ENCODE measurements at places on chromosomes 4 and X. TPM values are rescaled to one million over a fixed set of nuclear protein-coding genes. Genes with fewer than 3 reads are reported as not detected.

DNA sequence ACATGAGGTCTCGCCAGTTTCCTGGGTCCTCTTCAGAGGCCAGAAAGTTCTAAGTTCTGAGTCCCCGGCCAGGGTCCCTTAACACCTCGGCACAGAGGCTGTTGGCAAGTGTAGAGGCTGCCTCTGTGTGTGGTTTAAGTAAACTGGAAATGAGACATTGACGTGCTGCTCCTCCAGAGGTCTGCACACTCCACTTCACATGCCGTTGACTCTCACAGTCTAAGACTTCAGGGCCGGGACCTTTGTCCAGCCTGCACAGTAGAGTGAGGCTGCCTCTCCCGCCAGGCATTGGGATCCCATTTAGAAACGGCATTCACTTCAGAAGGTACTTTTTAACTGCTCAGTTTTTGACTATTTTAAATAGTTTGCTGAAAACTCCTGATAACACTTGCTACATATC is 10.6 kb upstream of the TADA2B start:
- H3K27ac ChIP-seq: peak overlapping the region; percentile 80
- peaks cover 35% of the 10 kb centered on the region for H3K4me1 ChIP-seq

- H3K27ac ChIP-seq: no peak overlapping the region
- H3K27me3 ChIP-seq: no peaks in the 10 kb centered on the region
- no peak for DNase-seq
- H3K4me1 ChIP-seq: 0 out of 2 replicates have a peak, but pooled peaks cover 3% of the 10 kb centered on the region
Observed at GRCh38 chr4:82666970-82667665, 105.3 kb upstream of the TMEM150C start.

The DIPK2B gene
- not detected for total RNA-seq

The SYNPO2 gene
- 0.18 TPM for total RNA-seq

DNA sequence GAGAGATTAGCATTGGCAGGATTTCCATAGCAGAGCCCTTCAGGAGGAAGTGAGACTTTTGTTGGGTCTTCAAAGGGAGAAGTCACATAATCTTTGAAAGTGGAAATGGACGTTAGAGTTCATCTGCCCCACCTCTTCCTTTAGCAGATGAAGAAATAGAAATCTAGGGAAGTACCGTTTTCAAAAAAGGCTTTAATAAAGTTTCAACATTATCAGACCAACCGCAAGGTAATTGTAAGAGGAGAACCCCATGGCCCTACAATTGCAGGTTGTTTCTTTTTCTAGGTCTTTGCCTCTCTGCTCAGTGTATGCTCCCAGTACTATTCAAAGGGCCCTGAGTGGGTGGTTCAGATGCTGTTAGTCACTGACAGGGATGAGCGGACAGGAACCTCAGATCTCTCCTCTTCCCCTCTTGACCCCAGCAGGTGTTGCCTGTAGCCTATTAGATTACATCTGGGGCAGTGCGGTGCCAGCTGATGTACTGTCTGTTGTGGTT is 48.6 kb upstream of the AP1S2 start:
- H3K36me3 ChIP-seq: no peaks in the 10 kb centered on the region
- no peak for DNase-seq
- no peaks in the 10 kb centered on the region for H3K4me1 ChIP-seq
- H3K27me3 ChIP-seq: no peaks in the 10 kb centered on the region
- no peak overlapping the region for H3K4me3 ChIP-seq

The ZGRF1 gene
- 22.7 TPM for total RNA-seq

The EVC gene
- total RNA-seq: 3.2 TPM

- H3K36me3 ChIP-seq: no peaks in the 10 kb centered on the region
- H3K27me3 ChIP-seq: no peaks in the 10 kb centered on the region
- no peak overlapping the region for H3K4me3 ChIP-seq
- H3K4me1 ChIP-seq: no peaks in the 10 kb centered on the region
Observed at GRCh38 chr4:174835536-174835935, 6.5 kb upstream of the GLRA3 start.

GRCh38 chr4:183840311-183840710 is 64.8 kb upstream of the STOX2 start:
- peaks cover 5% of the 10 kb centered on the region for H3K27me3 ChIP-seq
- no peaks in the 10 kb centered on the region for H3K4me1 ChIP-seq
- DNase-seq: peak; percentile 67

The NLGN3 gene
- total RNA-seq: 0.69 TPM

GRCh38 chr4:26065833-26066232 is 151.8 kb downstream of the SMIM20 start:
- no peak overlapping the region for H3K4me3 ChIP-seq
- DNase-seq: no peak
- H3K4me1 ChIP-seq: peaks cover 7% of the 10 kb centered on the region

- no peak overlapping the region for H3K27ac ChIP-seq
- no peak for DNase-seq
- H3K4me1 ChIP-seq: no peaks in the 10 kb centered on the region
- H3K27me3 ChIP-seq: no peaks in the 10 kb centered on the region
- H3K4me3 ChIP-seq: no peak overlapping the region
- H3K36me3 ChIP-seq: no peaks in the 10 kb centered on the region
Observed at GRCh38 chrX:20042221-20042620, 51.4 kb upstream of the BCLAF3 start.

- H3K4me3 ChIP-seq: no peak overlapping the region
- H3K27me3 ChIP-seq: no peaks in the 10 kb centered on the region
- no peak overlapping the region for H3K27ac ChIP-seq
Observed at GRCh38 chr4:137378393-137378792, 153.9 kb downstream of the PCDH18 start.

DNA sequence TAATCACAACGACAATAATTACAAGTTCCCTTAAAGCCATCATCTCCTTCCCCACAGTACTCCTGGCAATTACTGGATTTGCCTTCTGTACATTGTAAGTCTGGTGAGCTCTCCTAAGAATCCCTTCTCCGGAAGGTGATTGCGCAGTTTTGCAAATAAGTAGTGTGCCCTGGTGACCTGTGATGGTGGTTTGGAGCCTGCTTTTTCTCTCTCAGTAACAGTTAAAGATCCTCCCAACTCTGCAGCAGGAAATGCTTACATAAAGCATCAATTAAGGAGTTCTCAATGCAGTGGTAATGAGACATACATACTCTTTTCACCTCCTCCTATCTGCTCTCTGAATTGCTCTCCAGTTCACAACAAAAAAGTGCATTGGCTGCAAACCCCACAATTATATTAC is 159.7 kb downstream of the SH2D1A start:
- H3K4me1 ChIP-seq: no peaks in the 10 kb centered on the region
- no peaks in the 10 kb centered on the region for H3K27me3 ChIP-seq
- H3K27ac ChIP-seq: no peak overlapping the region
- H3K36me3 ChIP-seq: no peaks in the 10 kb centered on the region

DNA sequence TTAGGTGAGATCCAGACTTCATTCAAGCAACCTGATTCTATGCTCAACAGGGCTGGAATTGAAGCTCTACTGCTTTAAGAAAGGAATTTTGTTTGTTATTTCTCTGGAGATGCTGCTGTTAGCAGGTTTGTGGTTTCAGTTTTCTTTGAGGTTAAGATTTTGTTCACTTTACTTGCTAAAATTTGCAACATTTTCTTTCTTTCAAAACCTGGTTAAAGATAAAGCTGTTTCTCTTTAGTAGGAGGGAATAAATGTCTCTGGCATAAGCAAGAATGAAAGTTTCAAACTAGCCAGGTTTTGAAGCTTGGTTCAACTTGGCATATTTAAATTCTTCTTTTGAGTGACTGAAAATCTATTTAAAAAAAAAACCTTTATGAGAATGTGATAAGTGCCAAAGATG is 660.6 kb upstream of the NR3C2 start:
- no peak for DNase-seq
- no peaks in the 10 kb centered on the region for H3K27me3 ChIP-seq
- no peak overlapping the region for H3K27ac ChIP-seq
- no peaks in the 10 kb centered on the region for H3K4me1 ChIP-seq
- no peaks in the 10 kb centered on the region for H3K36me3 ChIP-seq

GRCh38 chr4:98481167-98481566 is 177.2 kb downstream of the TSPAN5 start:
- H3K27me3 ChIP-seq: peaks cover 14% of the 10 kb centered on the region
- H3K27ac ChIP-seq: no peak overlapping the region
- no peak overlapping the region for H3K4me3 ChIP-seq
- H3K4me1 ChIP-seq: no peaks in the 10 kb centered on the region
- no peaks in the 10 kb centered on the region for H3K36me3 ChIP-seq

The USP26 gene
- total RNA-seq: 0.20 TPM

The TMEM144 gene
- 6.8 TPM for total RNA-seq

- no peak for DNase-seq
- H3K36me3 ChIP-seq: no peaks in the 10 kb centered on the region
- H3K27ac ChIP-seq: no peak overlapping the region
- no peaks in the 10 kb centered on the region for H3K27me3 ChIP-seq
- H3K4me3 ChIP-seq: no peak overlapping the region
Observed at GRCh38 chrX:100623001-100623400, 13.6 kb downstream of the TSPAN6 start.

DNA sequence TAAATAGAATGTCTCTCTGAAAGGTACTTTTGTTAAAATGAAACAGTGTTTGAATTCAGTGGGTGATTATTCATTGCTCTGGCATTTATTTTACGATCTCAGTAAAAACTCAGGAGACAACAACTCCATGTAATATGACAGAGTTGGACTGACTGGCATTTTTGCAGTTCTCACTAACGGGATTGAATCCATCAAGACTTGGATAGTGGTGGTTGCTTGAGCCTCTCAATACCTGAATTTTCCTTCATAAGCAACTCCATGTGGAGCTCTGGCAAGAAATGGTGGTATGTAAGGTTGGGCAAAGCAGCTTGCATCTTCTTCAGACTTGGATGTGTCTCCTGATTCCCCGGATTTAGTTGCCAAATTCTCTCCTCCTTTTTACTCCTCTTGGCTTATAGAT is 72.7 kb downstream of the FRMPD4 start:
- no peak overlapping the region for H3K4me3 ChIP-seq
- no peaks in the 10 kb centered on the region for H3K27me3 ChIP-seq
- no peak overlapping the region for H3K27ac ChIP-seq
- no peak for DNase-seq
- H3K36me3 ChIP-seq: no peaks in the 10 kb centered on the region

DNA sequence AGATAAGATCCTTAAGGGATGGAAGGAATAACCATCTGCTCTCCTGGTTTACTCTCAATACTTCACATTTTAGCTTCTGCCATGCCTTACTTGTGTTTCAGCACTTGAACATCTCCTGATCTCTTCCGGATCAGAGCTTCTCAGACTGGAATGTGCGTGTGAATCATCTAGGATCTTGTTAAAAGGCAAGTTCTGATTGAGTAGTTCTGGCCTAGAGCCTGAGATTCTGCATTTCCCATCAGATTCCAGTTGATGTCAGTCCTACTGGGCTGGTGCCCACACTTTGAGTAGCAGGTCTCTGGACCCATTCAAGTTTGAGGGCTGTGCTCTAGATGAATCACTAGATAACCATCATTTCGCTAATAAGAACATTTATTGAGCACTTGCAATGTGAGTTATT is 20.0 kb downstream of the NDP start:
- no peak for DNase-seq
- H3K4me1 ChIP-seq: peaks cover 3% of the 10 kb centered on the region
- H3K36me3 ChIP-seq: no peaks in the 10 kb centered on the region
- no peak overlapping the region for H3K4me3 ChIP-seq

DNA sequence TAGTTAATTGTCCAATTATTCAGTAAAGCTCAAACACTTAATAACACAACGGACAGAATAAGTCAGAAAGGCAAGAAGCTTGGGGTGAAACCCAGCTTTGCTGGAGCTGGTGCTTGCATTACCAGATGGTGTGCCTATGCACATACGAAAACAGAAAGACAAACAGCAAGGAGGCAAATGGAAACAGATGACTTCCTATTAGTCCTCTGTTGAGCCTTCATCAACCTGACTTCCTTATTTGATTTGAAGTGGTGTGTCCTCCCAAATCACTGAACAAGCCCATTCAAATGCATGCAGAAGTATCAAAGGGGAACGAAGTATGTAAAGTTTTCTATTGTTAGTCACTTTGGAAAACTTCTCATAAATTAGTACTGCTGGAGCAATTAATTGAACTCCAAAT is 166.2 kb downstream of the ATP10D start:
- no peaks in the 10 kb centered on the region for H3K4me1 ChIP-seq
- H3K27ac ChIP-seq: no peak overlapping the region
- DNase-seq: no peak

DNA sequence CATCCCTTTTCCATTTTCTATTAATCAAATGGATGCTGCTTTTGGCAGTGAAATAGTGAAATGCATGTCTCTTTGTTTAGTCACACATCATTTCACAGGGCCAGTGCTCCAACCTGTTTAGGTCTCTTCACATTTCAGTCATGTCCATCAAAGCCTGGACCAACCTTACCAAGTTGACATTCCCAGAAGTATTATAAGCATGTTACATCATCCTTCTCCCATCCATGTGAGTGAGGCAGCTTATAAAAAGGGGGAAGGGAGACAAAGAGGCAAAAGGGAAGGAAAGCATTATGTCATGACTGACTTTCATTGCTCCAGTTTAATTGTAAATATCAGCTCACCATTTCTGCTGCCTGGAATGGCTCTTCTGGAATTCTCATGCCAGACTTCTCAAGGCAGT is 94.4 kb downstream of the NWD2 start:
- H3K27ac ChIP-seq: no peak overlapping the region
- DNase-seq: no peak
- H3K4me3 ChIP-seq: no peak overlapping the region
- no peaks in the 10 kb centered on the region for H3K4me1 ChIP-seq
- H3K27me3 ChIP-seq: no peaks in the 10 kb centered on the region

The OPRPN gene
- not detected for total RNA-seq

DNA sequence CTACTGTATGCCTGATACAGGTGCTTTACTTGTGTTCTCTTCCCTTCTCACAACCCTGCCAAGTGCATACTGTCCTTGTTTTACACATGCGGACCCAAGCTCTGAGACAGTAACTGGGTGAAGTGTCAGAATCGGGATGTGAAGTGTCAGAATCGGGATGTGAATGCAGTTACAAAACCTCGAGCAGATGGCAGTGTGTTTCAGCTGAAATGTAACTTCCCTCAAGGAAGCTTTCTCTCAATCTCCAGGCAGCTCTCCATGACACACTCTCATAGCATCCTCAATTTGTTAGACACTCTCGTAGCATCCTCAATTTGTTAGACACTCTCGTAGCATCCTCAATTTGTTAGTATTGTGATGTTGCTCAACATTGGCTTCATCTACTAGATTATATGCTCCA is 1.1 kb upstream of the HPSE start:
- H3K4me3 ChIP-seq: no peak overlapping the region
- H3K27me3 ChIP-seq: peaks cover 24% of the 10 kb centered on the region
- no peak for DNase-seq
- no peak overlapping the region for H3K27ac ChIP-seq
- no peaks in the 10 kb centered on the region for H3K36me3 ChIP-seq

The SPOCK3 gene
- total RNA-seq: not detected

GRCh38 chrX:87846956-87847355 is 329.4 kb downstream of the KLHL4 start:
- H3K27me3 ChIP-seq: no peaks in the 10 kb centered on the region
- H3K36me3 ChIP-seq: no peaks in the 10 kb centered on the region
- no peak overlapping the region for H3K27ac ChIP-seq
- H3K4me3 ChIP-seq: no peak overlapping the region
- DNase-seq: no peak
- no peaks in the 10 kb centered on the region for H3K4me1 ChIP-seq

DNA sequence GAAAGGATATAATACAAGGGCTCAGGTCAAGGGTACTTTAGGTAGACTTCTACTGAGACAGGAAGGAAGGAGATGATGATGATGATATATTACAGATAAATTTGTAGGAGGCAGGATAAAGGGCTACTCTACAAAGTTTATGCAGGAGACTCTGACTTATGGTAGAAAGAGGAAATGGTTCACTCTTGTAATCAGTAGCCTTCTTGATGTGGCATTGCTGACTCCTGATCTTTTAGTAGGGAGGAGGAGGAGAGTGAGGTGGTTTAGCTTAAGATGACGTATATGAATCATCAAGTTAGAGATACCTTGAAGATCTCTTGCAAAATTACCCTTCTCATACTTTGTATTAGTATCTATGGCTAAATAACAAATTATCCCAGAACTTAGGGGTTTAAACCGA is 4.7 kb downstream of the BLTP1 start:
- no peak overlapping the region for H3K4me3 ChIP-seq
- peaks cover 2% of the 10 kb centered on the region for H3K4me1 ChIP-seq
- no peaks in the 10 kb centered on the region for H3K27me3 ChIP-seq
- peaks cover 10% of the 10 kb centered on the region for H3K36me3 ChIP-seq

The MAGEC3 gene
- total RNA-seq: not detected
